ENCODE measurements at places on chromosomes 5 and 9.

- peak; percentile 52 for DNase-seq
Observed at GRCh38 chr9:131642496-131643083, 97.3 kb downstream of the PRRT1B start.

DNA sequence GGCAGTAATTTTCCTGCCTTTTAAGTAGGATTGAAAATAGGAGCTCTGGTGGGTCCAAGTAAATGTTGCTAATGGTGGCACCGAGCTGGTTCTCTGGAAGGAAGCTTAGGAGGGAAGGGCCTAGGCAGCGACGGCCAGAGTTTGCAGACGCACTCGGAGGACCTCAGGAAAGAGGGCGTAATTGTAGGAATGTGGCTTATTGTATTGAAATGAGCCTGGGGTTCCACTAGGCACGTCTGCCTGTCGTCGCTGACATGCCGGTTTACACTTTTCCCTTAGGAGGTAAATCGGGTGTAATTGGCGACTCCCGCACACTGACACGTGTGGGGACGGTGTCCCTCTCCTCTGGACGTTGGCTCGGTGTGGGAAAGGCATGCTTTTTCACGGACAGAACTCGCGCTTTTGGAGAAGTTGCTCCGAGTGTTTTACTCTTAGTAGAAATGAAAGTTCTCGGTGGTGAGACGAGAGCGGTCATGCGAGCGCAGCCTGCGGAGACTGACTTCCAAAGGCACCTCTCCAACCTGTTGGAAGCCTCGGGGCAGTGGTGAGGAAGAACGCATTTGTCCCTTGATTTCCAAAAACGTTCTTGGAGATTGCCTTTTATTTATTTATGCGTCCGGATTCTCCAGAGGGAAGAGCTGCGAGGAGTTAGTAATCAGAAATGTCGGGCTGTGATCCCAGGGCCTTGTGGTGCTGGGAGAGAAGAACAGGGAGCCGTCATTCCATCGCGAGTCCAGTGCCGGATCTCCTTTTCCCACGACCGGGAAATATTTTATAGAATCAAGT lies 1.3 kb downstream of the NR4A3 start:
- DNase-seq = no peak

DNA sequence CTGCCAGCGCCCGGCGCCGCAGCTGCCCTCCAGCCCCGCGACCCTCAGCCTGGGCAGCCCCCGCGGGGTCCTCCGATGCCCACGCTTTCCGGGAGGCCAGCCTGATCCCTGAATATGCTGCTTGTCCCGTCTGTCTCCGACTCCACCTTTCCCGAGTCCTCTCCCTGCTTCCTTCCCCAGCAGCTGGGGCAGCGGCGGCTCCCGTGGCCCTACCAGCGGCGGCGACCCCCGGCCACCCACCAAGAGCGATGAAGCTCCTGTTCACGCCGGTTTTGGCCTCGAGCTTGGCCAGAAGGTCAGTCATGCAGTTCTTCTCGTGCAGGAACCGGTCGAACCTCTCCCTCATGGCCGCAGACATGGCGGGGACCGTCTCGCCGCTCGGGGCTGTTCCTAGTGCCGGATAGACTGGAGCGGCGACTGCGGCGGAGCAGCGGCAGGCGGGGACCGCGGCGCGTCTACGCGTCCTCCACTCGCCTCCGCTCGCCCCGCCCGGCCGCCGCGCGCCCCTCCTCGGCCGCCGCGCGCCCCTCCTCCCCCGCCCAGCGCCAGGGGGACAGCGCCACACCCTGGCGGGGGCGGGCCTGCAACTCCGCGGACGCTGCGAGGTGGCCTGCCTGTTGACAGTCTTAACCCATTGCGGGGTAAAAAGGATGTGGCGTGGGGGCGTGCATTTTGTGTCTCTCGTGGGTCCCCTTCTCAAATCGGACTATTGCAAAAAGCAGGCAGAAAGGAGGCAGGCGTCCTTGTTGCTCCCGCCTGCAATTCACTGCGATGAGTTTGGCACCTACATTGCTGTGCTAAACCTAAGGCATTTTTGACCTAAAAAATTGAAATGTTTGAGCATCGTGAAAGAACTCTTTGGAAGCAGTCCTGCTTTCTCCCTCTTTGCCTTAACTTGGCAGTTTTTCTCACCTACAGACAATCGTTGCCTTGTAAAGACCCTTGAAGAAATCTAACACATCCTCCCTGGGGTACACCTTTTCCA lies at the start of gene REEP5:
REEP5 (minus strand) TSS at position 395 of the 985 bp plus-strand sequence; CDS start at position 358, 37 bp downstream.
- DNase-seq = peak; percentile 87

- DNase-seq = no peak
Observed at GRCh38 chr5:174328631-174329299, 283.3 kb downstream of the NSG2 start.

GRCh38 chr5:143828710-143829109 lies 16.7 kb downstream of the HMHB1 start:
- no peak for DNase-seq

GRCh38 chr9:73916016-73916673 lies 581.0 kb upstream of the RORB start:
- DNase-seq = no peak

DNA sequence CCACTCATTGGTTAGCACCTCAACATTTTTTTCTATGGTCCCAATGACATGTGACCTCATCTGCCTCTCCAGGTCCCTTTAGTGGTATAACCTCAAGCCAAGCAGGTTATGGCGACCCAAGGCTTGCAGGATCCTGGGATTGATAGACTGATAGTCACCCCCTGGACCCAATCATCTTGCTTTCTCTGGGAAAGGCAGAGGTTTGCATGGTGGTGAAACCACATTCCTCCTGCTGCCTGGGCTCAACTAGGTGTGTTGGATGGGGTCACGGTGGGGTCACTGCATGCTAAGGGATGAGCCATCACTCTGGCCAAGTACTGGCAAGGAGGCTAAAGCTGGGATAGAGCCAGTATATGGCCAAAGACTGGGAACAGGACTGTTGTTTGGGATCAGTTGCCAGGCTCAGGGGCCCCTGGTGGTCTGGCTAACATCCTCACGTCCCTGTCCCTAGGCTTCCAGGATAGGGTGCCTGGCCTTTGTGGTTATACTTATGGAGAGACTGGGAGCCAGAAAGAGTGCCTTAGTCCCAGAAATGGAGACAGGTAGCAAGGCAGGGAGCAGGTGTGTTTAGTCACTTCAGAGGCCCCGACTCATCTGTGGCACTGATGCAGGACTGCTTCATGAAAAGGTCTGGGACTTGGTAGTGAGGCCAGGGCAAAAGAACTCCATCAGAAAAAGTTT lies 4.6 kb upstream of the SMIM32 start:
- no peak for DNase-seq

Measured in stimulated activated naive CD8-positive, alpha-beta T cell treated with anti-CD3 and anti-CD28 coated beads, Interleukin-15, Interleukin-2, amounts not matched to agents 100 U/mL and 50 U/mL, for 24 hours (primary cell).